T-helper 17 cell (primary cell): ENCODE measurements at places on chromosomes 16 and 17. TPM values are rescaled to one million over a fixed set of nuclear protein-coding genes. Genes with fewer than 3 reads are reported as not detected.

GRCh38 chr17:43530288-43531081 lies 15.7 kb downstream of the ETV4 start:
- H3K27ac ChIP-seq, result no peak overlapping the region
- no peaks in the 10 kb centered on the region for H3K36me3 ChIP-seq
- H3K4me3 ChIP-seq, result no peak overlapping the region

DNA sequence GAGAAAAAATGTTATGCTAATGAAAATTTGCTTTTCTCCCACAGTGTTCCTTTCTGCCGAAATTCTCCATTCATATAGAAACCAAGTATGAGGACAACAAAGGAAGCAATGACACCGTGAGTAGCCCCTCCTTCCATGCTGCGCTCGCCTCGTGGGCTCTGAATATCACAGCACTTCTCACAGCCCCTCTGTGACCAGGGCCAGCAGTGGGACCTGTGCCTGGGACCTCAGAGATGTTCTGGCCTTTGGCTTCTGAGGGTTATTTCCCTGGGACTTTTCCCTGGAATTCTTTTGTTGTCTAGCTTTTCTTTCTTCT lies 139.6 kb upstream of the NOL11 start:
- no peaks in the 10 kb centered on the region for H3K27me3 ChIP-seq
- no peak for DNase-seq
- no peak overlapping the region for H3K27ac ChIP-seq
- no peak overlapping the region for H3K4me3 ChIP-seq
- H3K36me3 ChIP-seq, result peaks cover 10% of the 10 kb centered on the region

DNA sequence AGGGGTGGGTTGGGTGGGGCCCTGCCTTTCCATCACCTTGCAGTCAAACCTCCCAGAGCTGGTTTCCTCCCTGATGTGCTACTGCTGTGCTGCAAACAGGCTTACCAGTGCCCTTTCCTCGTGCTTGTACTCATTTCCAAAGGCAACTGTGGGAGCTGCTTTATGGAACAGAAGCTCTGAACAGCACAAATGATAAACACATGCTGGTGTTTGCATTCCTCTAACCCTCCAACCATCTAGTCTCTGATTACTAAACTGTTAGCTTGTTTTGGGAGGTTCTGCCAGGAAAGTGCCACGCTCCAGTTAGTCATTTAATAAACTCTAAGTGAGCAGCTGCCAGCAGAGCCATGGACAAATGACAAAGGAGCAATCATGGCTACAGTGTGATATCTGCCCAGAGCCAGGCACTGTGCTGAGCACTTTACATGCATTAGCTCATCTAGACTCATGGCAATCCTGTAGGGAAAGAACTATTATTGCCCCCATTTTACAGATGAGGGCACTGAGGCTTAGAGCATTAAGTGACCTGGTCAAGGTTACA lies 110.4 kb downstream of the VAT1L start:
- no peak overlapping the region for H3K4me3 ChIP-seq
- H3K27me3 ChIP-seq, result peaks cover 21% of the 10 kb centered on the region
- H3K36me3 ChIP-seq, result peaks cover 2% of the 10 kb centered on the region
- H3K27ac ChIP-seq, result no peak overlapping the region
- no peaks in the 10 kb centered on the region for H3K4me1 ChIP-seq
- no peak for DNase-seq

DNA sequence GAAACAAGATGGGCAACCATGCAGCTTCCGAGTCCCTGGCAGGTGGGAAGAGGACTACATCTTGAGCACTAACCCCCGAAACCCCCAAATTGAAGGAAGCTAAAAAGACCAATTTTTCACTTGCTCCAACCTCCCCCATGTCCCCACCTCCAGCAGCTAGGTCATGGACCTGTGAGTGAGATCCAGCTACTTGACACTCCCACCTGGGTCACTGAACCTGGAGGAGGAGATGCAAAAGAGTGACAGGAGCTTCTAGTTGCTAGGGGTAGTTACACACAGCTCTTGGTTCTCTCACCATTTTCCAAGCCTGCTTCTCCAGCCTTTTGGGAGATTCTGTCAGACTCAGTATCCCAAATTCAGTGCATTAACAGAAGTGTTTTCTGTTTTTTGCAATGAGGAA lies 11.2 kb downstream of the PDZD9 start:
- H3K4me1 ChIP-seq, result peaks cover 33% of the 10 kb centered on the region
- DNase-seq, result no peak
- H3K36me3 ChIP-seq, result peaks cover 4% of the 10 kb centered on the region
- H3K27ac ChIP-seq, result peak overlapping the region; percentile 32
- no peak overlapping the region for H3K4me3 ChIP-seq

- DNase-seq, result no peak
- H3K36me3 ChIP-seq, result peaks cover 2% of the 10 kb centered on the region
- H3K27ac ChIP-seq, result peak overlapping the region; percentile 81
- peaks cover 30% of the 10 kb centered on the region for H3K4me1 ChIP-seq
Measured at GRCh38 chr17:64599827-64600226, 62.3 kb downstream of the SMURF2 start.

GRCh38 chr16:181565-182021 lies 1.3 kb downstream of the HBQ1 start:
- peaks cover 21% of the 10 kb centered on the region for H3K27me3 ChIP-seq
- DNase-seq, result no peak
- peak overlapping the region; percentile 15 for H3K4me3 ChIP-seq
- H3K27ac ChIP-seq, result peak overlapping the region; percentile 11
- no peaks in the 10 kb centered on the region for H3K36me3 ChIP-seq
- no peaks in the 10 kb centered on the region for H3K4me1 ChIP-seq

DNA sequence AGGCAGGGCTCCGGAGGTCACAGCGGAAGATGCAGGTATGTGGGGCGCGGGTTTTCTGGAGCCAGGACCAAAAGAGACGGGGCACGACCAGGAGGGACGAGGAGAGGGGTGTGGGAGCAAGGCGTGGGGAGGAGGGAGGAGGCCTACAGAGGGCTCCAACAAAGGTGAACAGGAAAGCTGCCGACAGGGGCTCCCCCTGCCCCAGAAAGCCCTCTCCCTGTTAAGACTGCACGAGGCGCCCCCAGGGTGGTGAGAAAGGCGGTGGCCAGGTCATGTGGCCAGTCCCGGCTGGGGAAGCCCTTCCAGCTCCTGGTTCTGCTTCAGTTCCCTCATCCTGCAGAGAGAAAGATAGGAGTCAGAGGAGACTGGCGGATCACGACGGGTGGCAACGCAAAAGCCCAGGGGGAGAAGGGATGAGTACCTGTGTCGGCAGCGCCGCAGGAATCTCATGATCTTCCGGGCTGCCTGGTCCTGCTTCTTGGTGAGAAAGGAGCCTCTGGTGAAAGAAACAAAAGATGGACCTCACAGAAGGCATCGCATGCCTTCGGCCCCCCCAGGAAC lies 949 bp upstream of the SPAG7 start:
- H3K27ac ChIP-seq, result no peak overlapping the region
- H3K4me1 ChIP-seq, result peaks cover 17% of the 10 kb centered on the region
- H3K27me3 ChIP-seq, result no peaks in the 10 kb centered on the region
- no peak overlapping the region for H3K4me3 ChIP-seq
- no peak for DNase-seq

GRCh38 chr16:21130811-21131210 lies 19.8 kb downstream of the DNAH3 start:
- H3K27me3 ChIP-seq, result peaks cover 8% of the 10 kb centered on the region
- H3K36me3 ChIP-seq, result peaks cover 3% of the 10 kb centered on the region
- no peak overlapping the region for H3K4me3 ChIP-seq
- DNase-seq, result no peak
- no peak overlapping the region for H3K27ac ChIP-seq

DNA sequence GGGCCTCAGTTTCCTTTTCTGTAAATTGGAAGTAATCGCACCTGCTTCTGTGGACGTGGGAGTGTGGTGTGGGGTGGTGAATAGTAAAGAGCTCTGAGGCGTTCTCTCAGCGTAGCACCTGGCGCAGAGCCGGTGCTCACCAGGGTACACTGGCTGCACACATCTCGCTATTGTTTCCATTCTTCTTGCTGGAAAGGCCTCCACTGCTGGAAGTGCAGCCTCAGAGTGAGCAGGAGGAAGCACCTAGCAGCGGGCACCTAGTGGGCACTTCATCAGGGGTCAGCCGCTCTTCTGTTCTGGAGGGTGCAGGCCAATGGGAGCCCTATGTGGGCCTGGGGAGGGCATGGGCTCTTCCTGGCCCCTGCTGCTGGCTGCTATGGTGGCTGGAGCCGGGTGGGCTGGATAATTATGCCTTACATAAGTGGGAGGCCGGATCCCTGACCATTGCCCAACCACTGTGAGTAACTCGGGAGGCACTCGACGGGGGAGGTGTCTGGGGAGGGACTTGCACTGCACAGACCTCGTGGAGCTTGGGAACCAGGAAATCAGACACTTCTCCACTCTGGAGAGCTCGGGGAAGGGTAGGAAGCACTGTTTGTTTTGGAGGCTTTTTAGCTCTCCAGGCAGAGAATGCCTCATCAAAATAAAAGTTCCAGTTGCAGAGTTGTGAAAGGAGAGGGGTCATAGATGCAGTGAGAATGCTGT lies 1.7 kb downstream of the MAP2K3 start:
- H3K4me1 ChIP-seq, result peaks cover 50% of the 10 kb centered on the region
- peak overlapping the region; percentile 96 for H3K4me3 ChIP-seq
- H3K36me3 ChIP-seq, result no peaks in the 10 kb centered on the region
- DNase-seq, result no peak

DNA sequence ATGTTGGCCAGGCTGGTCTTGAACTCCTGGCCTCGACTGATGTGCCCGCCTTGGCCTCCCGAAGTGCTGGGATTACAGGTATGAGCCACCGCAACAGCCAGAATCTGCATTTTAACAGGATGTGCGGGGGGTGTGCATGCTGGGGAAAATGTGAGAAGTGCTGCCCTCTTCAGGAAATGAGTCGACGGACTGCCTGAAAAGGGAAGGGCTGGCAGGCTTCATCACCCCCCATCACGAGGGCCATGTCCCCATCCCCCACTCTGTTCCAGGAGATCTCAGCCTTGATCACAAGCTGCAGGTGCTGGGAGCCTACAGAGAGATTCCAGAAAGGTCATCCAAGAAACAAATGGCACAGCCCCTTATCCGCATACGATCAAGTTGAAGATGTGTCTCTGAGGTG lies 195.3 kb upstream of the RPL38 start:
- H3K4me3 ChIP-seq, result no peak overlapping the region
- peak overlapping the region; percentile 45 for H3K27ac ChIP-seq
- peaks cover 25% of the 10 kb centered on the region for H3K27me3 ChIP-seq
- peaks cover 21% of the 10 kb centered on the region for H3K4me1 ChIP-seq

- DNase-seq, result no peak
- H3K27me3 ChIP-seq, result peaks cover 53% of the 10 kb centered on the region
- H3K27ac ChIP-seq, result no peak overlapping the region
- H3K36me3 ChIP-seq, result peaks cover 2% of the 10 kb centered on the region
Measured at GRCh38 chr17:68710976-68711375, 109.8 kb upstream of the FAM20A start.

DNA sequence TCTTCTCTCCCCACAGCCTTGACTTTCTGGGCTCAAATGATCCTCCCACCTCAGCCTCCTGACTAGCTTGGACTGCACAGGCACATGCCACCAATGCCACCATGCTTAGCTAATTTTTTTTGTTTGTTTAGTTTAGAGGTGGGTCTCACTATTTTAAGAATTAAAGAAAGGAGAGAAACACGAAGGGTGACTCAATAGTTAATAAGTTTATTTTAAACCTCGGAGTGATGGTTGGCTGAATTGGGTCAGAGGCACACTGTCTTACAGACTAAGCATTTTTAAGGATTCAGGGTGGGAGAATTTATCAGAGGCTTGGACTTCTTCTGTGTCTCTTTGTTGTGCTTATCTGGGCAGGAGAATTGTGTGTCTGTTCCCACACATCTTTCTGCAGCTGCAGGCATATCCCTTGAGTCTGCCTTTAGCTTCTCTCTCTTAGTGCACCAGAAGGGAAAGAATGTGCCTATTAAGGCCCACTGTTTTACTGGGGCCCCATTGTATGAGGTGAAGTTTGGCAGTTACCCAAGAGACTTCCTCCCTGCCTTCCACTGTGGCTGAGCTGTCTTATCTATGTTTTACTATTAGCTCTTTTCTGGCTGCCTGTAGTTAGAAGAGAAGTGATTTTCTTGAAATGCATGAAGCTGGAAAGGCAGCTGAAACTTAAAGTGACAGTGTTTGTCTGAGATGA lies 2172.0 kb downstream of the TP53TG3F start:
- H3K4me1 ChIP-seq, result no peaks in the 10 kb centered on the region
- no peaks in the 10 kb centered on the region for H3K36me3 ChIP-seq
- DNase-seq, result no peak
- no peaks in the 10 kb centered on the region for H3K27me3 ChIP-seq
- no peak overlapping the region for H3K27ac ChIP-seq
- H3K4me3 ChIP-seq, result no peak overlapping the region

DNA sequence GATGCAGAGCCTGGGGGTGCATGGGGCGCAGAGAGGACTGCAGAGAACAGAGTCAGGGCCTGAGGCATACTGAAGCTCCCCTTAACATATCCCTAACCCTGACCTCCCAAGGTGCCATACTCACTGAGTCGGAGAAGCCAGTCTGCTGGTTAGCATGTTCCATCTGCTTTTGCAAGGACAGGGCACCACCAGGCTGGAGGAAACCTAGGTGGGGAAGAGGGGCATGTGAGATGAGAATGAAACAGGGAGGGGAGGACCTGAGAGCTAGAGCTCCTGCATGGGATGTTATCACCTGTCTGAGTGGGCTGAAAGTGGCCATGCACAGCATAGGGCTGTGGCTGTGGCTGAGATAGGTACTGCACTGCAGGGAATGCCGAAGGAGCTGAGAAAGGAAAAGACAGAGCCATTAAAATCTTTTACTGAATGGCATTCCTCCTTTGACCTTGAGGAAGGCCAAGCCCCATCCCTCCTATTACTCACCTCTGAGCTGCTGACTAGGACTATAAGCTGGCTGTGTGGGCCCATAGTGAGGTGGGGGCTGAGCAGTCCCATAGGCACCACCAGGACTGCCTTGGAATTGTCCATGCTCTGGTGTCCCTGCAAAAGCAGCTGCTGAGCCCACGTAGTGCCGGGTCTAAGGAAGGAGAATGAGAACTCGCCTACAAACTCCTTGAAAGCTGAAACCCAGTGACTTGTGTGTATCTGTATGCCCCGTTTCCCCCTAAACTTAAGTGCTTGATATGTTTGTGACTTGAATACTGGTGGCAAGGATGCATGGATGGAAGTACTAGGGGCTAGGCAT lies 1.9 kb downstream of the GPS2 start:
- no peaks in the 10 kb centered on the region for H3K27me3 ChIP-seq
- H3K27ac ChIP-seq, result peak overlapping the region; percentile 97
- peak overlapping the region; percentile 80 for H3K4me3 ChIP-seq
- no peak for DNase-seq
- H3K4me1 ChIP-seq, result peaks cover 53% of the 10 kb centered on the region

DNA sequence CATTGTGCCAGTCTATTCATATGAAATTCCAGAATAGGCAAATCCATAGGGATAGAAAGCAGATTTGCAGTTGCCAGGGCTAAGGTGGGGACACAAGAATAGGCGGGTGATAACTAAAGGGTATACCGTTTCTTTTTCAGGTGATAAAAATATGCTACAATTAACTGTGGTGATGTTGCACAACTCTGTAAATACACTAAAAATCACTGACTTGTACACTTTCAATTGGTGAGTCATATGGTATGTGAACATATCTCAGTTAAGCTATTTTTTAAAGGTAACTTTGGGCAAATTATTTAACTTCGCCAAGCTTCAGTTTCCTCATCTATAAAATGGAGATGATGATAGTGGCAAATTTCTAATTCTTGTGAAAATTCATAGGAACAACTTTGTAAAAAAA lies 65.9 kb downstream of the CDYL2 start:
- H3K4me3 ChIP-seq, result no peak overlapping the region
- no peaks in the 10 kb centered on the region for H3K27me3 ChIP-seq
- peaks cover 5% of the 10 kb centered on the region for H3K36me3 ChIP-seq
- no peak overlapping the region for H3K27ac ChIP-seq

The RHBDL1 gene
- 5.9 TPM for total RNA-seq

The ST6GALNAC2 gene
- total RNA-seq, result 0.68 TPM

The CRISPLD2 gene
- 1.9 TPM for total RNA-seq

The CCL4 gene
- 2.2 TPM for total RNA-seq

The TBC1D3C gene
- not detected for total RNA-seq

The TBX6 gene
- total RNA-seq, result 0.65 TPM

The PPP1R27 gene
- total RNA-seq, result not detected

The XPO6 gene
- total RNA-seq, result 308 TPM

The STH gene
- total RNA-seq, result not detected

The HBA2 gene
- total RNA-seq, result not detected
